ENCODE measurements at places on chromosomes 2 and 18.

DNA sequence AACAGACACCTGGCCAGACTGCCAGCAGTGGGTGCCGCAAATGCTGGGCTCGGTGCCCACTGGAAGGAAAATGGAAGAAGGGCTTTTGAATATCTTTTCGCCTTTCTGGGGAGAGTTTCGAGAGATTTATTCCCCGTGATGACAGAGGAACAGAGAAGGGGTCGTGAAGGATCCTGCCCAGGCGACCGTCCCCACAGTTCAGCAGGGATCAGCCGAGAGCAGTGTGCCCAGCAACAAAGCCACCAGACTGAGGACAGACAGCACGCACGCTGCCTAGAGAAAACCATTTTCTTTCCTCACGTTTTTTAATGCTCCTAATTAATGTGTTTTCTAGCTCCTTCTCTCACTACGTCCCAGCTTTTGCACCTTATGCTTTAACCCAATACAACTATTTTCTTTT, 47.7 kb downstream of the XRCC5 start:
- DNase-seq, result no peak

GRCh38 chr2:224151161-224151560, 112.1 kb upstream of the SERPINE2 start:
- DNase-seq, result no peak

GRCh38 chr2:88342749-88343148, 109.7 kb downstream of the FOXI3 start:
- no peak for DNase-seq

DNA sequence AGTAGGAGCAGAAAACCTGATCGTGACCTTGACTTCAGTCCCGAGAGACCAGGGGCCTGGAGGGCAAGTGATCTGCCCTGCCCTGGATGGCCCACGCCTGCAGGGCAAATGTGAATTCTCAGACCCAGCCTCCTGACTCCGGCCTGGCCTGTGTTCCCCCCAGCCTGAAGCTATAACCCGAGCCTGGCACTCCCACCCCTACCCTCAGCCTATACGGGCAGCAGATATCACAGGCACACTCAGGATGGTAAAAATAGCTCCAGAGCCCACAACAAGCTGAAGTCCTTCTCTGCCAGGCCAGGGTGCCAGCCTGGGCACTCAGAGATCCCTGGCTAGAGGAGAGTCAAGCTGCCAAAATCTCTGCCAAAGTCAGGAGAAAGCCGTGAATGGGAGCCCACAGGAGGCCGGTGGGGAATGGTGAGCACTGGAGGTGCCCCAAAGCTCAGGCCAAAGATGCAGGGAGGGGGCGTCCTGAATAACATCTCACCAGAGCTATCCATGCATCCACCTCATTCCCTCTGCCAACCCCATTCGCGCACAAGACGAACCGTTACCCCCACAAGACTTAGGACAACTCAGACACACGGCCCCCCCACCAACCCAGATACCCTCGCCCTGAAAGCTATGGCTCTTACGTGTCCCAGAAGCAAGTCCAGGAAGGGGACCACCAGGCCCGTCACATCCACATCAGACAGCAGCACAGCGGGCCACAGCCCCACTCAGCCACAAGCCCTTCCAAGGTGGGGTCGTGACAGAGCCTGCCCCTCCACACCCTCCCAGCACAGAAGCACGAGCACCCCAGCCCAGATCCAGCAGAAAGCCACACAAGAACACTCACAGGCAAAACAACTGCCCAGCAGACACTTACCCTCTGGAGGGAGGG, 144.9 kb downstream of the TNS1 start:
- DNase-seq, result no peak

DNA sequence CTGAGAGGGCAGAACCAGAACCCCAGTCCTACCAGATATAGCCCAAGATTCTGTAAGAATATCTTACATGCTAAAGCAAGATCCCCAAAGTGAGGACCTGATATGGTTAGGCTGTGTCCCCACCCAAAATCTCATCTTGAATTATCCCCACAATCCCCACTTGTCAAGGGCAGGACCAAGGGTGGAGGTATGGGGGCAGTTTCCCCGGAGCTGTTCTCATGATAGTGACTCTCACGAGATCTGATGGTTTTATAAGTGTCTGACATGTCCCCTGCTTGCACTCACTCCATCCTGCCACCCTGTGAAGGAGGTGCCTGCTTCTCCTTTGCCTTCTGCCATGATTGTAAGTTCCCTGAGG, 19.9 kb downstream of the TTC32 start:
- DNase-seq, result no peak

- no peak for DNase-seq
These were observed 6.5 kb upstream of the NDUFV2 start for GRCh38 chr18:9096007-9096371.

DNA sequence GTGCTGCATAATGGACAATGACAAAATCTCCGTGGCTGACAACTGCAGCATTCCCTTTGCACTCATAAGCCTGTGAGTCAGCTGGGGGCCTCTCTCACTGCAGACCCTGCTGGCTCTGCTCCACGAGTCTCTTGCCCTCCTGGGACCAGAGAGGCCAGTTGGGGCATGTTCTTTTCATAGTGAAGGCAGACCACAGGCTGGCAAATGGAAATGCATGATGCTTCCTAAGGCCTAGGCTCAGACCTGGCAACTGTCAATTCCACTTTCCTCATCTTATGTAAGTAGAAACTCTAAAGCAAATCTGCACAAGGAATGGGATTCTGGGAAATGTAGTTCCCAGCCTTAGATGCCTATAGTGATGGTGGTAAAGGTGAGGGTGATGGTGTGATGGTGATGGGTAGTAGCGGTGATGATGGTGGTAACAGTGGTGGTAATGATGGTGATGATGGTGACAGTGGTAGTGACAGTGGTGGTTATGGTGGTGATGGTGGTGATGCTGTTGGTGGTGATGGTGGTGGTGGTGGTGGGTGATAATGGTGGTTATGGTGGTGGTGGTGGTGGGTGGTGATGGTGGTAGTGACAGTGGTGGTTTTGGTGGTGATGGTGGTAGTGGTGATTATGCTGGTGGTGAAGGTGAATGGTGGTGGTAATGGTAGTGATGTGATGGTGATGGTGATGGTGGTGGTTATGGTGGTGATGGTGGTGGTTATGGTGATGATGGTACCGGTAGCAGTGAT, 185.8 kb upstream of the ARL4C start:
- no peak for DNase-seq

- no peak for DNase-seq
These were observed 174.1 kb downstream of the CDH7 start for GRCh38 chr18:65924904-65925303.

GRCh38 chr18:11955239-11956029, 25.9 kb upstream of the IMPA2 start:
- no peak for DNase-seq

DNA sequence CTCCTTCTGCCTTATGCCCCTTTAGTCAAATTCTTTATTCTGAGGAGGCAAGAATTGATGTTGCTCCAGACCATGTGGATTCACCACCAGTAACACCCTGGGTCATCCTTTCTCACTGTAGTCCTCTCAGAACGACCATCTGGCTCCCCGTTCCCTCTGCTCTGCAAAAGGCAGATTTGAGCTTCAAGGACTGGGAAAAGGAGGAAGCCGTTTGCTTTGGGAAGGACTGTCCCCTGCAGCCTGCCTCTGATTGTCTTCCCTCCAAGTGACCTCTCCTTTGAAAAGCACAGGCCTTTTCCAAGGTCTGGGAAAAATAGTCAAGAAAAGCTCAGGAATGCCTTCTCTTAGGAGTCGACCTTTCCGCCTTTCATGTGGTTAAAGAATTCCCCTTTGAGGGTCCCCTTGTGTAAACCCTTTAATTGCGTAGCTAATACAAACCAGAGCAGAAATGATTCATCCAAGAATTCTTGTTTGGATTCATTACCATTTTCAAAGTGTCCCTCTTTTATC, 130.1 kb upstream of the COPS8 start:
- no peak for DNase-seq

GRCh38 chr18:51739044-51739666, 541.7 kb upstream of the MEX3C start:
- DNase-seq, result no peak

DNA sequence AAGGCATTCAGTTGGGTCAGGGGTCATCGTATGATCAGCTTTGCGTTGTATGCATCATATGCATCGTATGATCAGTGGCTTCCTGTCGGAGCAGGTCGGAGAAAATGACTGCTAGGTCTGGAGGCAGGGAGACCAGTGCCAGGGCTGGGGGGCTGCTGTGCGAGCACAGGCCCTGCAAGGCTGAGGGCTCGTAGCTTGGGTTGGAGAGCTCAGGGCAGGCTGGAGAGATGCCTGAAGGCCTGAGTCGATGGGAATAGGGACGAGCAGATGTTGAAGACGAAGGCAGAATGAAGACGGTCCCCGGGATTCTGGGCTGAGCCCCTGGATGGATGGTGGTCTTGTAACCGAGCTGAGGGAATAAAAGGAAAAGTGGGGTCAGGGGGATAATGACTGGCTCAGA, 25.3 kb upstream of the ACKR3 start:
- DNase-seq, result no peak

- DNase-seq, result no peak
These were observed 415.8 kb upstream of the ZEB2 start for GRCh38 chr2:144935736-144936135.

DNA sequence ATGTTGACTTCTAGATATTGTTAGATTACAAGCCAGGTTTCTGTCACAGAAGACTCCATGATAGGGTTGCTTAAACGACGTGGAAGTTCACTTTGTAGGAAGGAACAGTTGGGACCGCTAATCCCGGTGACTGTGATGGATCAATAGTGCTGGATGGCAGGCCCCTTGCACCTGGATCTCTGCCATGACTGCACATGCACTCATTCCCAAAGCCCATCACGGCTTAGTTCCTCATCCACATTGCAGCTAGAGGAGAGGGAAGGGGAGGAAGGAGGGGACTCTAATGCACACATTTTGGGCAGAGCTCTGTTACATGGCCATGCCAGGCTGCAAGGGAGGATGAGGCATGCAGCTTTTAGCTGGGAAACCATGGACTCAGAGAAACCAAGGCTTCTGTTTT, 773.7 kb upstream of the RAB6C start:
- no peak for DNase-seq

DNA sequence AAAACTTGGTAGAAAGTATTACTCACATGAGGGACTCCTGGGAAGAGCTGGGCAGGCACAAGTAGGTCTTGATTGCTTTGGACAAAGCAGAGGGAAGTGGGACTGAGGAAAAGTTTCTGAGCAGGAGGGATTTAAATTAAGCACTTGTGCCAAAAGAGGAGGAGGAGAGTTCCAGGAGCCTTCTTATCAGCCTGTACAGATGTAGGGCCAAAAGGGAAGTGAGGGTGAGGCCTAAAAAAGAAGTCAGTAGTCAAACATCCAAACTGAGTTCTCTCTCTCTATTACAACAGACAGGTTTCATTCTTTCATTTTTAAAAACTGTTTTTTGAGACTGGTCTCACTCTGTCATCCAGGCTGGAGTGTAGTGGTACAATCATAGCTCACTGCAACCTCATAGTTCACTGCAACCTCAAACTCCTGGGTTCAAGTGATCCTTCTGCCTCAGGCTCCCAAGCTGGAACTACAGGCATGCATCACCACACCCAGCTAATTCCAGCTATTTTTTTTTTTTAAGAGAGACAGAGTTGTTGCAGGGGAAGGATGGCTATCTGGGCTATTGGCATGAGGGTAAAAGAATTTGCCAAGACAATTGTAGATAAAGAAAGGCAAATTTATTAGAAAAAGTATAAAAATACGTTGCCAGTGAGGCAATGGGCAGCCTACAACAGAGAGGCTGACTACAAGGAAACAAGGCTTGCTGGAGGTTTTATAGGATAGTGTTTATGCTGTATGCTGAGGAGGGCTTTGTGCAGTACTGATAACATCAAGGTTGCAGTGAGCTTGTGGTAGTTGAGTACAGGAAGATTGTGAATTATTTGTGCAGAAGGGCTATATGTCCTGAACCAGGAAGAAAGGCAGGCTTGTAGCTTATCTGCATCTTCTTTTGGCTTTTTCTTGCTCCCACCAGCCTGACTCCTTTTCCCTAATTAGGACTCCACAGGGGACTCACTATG, 29.0 kb downstream of the CFAP210 start:
- no peak for DNase-seq

DNA sequence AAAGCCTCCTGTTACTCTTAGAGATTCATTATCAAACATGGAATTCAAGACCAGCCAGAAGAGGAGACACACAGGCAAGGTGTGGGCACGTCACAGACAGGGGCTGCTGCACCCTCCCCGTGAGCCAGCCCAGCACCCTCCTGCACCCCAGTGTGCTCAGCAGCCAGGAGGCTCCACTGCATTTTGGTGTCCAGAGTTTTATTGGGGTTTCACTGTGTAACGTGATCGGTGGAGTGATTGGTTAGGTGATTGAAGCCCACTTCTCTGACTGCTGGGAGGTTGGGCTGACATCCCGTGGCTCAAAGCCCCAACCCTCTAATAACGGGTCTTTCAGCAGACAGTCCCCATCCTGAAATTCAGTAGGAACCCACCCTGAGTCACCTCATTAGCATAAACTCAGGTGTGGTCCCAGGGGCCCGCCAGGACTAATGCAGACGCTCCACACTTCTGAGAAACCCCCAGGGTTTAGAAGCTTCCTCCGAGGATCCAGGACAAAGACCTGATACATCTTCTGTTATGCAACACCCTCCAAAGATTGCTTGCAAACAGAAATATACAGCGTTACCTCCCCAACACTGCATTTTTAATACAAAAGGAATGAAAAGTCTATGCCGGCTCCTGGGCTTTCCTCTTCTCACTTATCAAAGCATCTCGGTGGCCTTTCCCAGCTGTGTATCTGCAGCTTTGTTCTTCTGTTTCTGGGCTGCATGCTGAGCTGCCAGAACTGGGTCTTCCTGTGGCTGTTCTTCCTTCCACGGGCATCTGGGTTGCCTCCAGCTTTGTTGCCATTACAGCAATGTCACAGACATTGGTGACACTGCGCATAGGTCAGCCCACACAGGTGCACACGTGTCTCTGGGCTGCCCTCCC, 43.7 kb upstream of the SNED1 start:
- no peak for DNase-seq

- no peak for DNase-seq
These were observed at the start of gene VAMP5 for GRCh38 chr2:85584354-85584856. Gene VAMP5 (plus strand): TSS chr2:85584431. CDS start chr2:85584491, 60 bp downstream.

- no peak for DNase-seq
These were observed 31.1 kb downstream of the ACSL3 start for GRCh38 chr2:222891890-222892289.

GRCh38 chr2:41791523-41791922, 256.3 kb upstream of the PKDCC start:
- no peak for DNase-seq

- DNase-seq, result no peak
These were observed 29.3 kb downstream of the BCL2L11 start for GRCh38 chr2:111149882-111150455.

Data from H54 (cell line).